Breast epithelium (tissue), 4 donors: ENCODE measurements at places on chromosomes 4 and X. TPM values are rescaled to one million over a fixed set of nuclear protein-coding genes. Genes with fewer than 3 reads are reported as not detected.
A peak's percentile ranks its signal among the peaks of the same experiment; 100 is the strongest.

ATP11C gene
- 32.5 TPM for total RNA-seq

DNA sequence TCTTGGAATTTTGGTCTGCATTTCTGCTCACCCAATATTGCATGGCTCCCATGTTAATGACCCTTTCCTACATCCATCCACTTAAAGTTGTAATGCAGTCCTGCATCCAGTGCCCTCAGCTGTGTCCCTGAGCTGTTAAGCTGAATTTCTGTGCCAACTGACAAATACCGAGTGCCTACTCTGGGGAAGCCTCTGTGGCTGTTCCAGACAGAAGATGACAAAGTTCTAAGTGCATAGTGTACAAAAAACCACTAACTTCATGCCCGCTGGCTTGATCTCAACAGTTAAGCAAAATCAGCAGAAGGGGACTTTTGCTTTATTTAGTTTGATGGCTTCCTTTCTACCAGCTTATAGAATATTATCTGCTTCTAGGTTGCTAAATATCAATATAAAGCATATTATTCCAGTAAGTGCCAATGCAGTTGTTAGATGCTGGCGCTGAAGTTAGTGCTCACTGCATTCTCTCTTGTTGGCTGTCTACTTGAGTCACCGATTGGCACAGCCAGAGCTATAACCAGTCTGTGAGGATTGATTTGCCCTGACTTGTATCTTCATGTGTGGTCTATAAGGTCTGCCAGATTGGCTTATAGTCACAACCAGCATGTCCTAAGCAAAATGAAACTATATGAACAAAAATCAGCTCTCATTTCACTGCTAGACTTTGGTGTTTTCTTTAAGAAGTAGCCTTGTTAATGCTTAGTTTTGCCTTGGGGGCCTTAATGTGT lies 98.9 kb downstream of the KLHL8 start:
- peaks cover 6% of the 10 kb centered on the region for H3K36me3 ChIP-seq
- no peaks in the 10 kb centered on the region for H3K27me3 ChIP-seq
- DNase-seq, result no peak
- H3K4me3 ChIP-seq, result no peak overlapping the region
- peak overlapping the region; percentile 76 for H3K27ac ChIP-seq

GRCh38 chr4:89311433-89311832 lies 3.8 kb upstream of the GPRIN3 start:
- no peaks in the 10 kb centered on the region for H3K36me3 ChIP-seq
- no peak overlapping the region for H3K27ac ChIP-seq
- no peaks in the 10 kb centered on the region for H3K4me1 ChIP-seq

SSX4B gene
- total RNA-seq, result not detected

EDA gene
- 6.7 TPM for total RNA-seq

DNA sequence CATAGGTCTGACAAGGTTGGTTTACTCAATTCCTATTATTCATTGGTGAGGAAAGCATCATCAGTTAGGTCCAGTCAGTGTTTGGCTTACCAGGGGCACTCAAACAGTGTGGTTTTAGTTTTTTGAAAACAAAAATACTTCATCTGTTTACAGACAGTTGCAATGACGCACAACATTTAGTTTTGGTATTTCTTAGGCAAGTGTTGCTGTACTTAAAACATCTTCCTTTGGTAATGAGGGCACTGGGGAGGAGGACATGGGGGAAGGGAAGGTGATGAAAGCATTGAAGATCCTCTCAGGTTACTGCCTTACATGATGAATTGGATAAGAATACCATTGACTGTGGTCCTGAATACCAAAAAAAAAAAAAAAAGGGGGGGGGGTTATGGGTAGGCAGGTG lies 93.7 kb upstream of the MAOA start:
- no peak overlapping the region for H3K27ac ChIP-seq
- DNase-seq, result no peak
- H3K27me3 ChIP-seq, result peaks cover 19% of the 10 kb centered on the region
- H3K36me3 ChIP-seq, result no peaks in the 10 kb centered on the region

DNA sequence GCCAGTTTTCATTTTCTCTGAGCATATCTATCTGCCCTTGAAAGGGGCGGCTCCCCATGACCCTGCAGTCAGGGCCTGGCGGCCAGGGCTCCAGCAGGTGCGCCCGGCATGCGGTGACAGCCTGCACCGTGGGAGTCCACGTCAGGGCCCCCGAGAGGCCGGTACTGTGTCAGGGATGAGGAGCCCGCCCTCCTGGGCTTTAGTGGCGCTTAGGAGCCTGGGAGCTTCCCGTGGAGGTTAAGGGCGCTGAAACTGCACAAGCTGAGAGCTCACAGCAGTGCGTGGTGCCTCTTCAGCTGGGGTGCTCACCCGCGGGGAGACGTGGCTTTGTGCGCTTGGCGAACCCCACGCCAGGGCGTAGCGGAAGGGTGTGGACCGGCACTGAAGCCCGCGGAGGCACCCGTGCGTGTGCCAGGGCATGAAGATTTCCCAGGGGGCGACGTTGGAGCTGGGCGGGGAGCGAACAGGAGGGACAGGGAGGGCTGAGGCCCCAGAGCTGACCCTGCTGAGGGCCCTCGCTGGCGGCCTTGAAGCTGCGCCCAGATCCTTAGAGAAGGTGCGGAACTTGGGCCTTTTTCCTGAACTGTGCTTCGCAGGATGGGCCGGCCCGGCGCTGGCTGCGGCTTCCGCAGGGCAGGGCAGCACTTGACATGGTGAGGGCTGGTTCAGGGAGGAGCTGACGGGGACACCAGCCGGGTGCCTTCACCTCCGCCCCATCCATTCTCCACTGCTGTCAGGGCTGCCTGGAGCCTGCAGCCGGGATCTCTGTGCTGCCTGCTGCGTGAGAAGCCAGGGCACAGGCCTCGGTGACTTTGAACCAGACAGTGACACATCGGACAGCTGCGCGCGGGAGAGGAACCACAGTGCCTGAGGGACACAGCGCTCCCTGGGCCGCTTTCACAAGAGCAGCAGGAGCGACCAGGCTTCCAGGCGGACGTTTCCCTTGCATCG lies 32.9 kb downstream of the HTT-AS start:
- H3K36me3 ChIP-seq, result no peaks in the 10 kb centered on the region
- H3K27me3 ChIP-seq, result no peaks in the 10 kb centered on the region
- peak; percentile 69 for DNase-seq
- peak overlapping the region; percentile 40 for H3K4me3 ChIP-seq
- H3K27ac ChIP-seq, result no peak overlapping the region

DNA sequence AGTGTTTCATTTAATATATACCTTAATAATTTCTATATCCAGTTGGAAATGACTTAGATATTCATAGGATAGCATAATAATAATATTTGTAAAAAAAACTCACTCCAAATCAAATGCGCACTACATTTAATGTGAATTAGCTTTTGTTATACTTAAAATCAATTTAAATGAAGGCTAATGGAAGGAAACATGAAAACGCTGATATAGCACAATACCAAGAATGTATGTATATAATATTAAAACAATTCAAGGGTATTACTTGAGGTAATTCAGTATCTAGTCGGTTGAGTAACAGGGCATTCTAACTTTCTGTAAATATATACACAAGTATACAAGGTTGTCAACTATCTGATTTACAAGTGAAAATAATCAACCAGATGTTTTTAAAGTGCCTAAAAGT lies 307.1 kb upstream of the TEX13C start:
- no peaks in the 10 kb centered on the region for H3K4me1 ChIP-seq
- H3K36me3 ChIP-seq, result no peaks in the 10 kb centered on the region
- H3K27ac ChIP-seq, result no peak overlapping the region
- H3K4me3 ChIP-seq, result no peak overlapping the region

GRCh38 chr4:3391422-3391821 lies 50.3 kb upstream of the HGFAC start:
- no peaks in the 10 kb centered on the region for H3K27me3 ChIP-seq
- no peaks in the 10 kb centered on the region for H3K36me3 ChIP-seq
- H3K4me3 ChIP-seq, result no peak overlapping the region
- DNase-seq, result no peak
- no peak overlapping the region for H3K27ac ChIP-seq

- H3K27me3 ChIP-seq, result no peaks in the 10 kb centered on the region
- peak overlapping the region; percentile 58 for H3K4me3 ChIP-seq
- H3K36me3 ChIP-seq, result no peaks in the 10 kb centered on the region
Observed at GRCh38 chr4:137529432-137529831, 2.9 kb downstream of the PCDH18 start.

SPANXD gene
- total RNA-seq, result not detected
